ENCODE measurements at places on chromosomes 2 and 18.

DNA sequence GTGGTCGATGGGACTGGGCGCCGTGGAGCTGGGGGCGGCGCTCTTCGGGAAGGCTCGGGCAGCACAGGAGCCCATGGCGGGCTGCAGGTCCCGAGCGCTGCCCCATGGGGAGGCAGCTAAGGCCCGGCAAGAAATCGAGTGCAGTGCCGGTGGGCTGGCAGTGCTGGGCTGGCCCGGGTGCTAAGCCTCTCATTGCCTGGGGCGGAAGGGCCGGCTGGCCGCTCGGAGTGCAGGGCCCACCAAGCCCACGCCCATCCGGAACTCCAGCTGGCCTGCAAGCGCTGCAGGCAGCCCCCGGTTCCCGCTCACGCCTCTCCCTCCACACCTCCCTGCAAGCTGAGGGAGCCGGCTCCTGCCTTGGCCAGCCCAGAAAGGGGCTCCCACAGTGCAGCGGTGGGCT is 748.4 kb upstream of the NRXN1 start:
- H3K27me3 ChIP-seq, result no peaks in the 10 kb centered on the region
- H3K36me3 ChIP-seq, result no peaks in the 10 kb centered on the region
- no peak overlapping the region for H3K4me3 ChIP-seq
- no peak overlapping the region for H3K27ac ChIP-seq

GRCh38 chr2:234953116-234954031 is 1.6 kb downstream of the SH3BP4 start:
- peaks cover 59% of the 10 kb centered on the region for H3K27me3 ChIP-seq
- DNase-seq, result no peak
- H3K4me3 ChIP-seq, result peak overlapping the region; percentile 34

GRCh38 chr18:40651163-40651562 is 1303.9 kb upstream of the PIK3C3 start:
- H3K4me1 ChIP-seq, result no peaks in the 10 kb centered on the region
- no peak overlapping the region for H3K27ac ChIP-seq
- DNase-seq, result no peak
- no peaks in the 10 kb centered on the region for H3K27me3 ChIP-seq
- peaks cover 5% of the 10 kb centered on the region for H3K36me3 ChIP-seq
- no peak overlapping the region for H3K4me3 ChIP-seq

- H3K27ac ChIP-seq, result no peak overlapping the region
- DNase-seq, result no peak
Measured at GRCh38 chr2:11237122-11237521, 81.9 kb downstream of the SLC66A3 start.

GRCh38 chr2:208062961-208063360 is 37.6 kb upstream of the PLEKHM3 start:
- H3K36me3 ChIP-seq, result no peaks in the 10 kb centered on the region
- H3K4me3 ChIP-seq, result no peak overlapping the region
- no peak overlapping the region for H3K27ac ChIP-seq

DNA sequence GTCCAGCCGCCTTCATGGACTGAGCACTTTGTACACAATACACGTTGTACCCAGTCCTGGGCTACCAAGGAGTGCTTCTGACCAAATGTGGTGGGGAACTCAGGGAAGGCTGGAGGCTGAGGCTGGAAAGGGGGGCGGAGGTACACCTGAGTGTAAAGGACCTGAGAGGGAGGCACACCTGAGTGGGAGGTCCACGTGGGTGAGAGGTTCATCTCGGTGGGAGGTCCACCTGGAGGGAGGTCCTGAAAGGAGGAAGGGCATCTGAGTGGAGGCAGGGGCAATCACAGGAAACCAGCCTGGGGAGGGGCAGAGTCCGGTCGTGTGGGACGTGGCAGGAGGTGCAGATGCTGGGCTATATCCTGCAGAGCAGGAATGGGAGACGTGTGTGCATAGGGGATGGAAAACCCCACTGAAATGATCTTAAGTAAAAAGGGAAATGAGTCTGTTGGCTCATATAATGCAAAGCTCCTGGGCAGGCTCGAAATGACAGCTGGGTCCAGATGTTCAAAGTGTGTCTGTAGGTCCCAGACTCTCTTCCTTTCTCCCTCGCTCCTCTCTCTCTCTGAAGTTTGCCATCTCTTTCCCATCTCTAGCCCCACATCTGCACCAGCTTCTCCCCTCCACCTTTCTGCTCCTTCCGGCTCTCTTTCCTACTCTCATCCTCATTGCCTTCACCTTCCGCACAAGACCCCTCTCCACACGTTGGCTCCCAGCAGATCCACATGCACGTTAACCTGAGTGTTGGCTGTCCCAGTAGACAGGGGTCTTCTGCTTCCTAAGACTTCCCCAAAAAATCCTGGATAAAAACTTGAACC is 137.7 kb downstream of the PXDN start:
- H3K27ac ChIP-seq, result no peak overlapping the region
- H3K4me1 ChIP-seq, result no peaks in the 10 kb centered on the region
- no peak overlapping the region for H3K4me3 ChIP-seq

DNA sequence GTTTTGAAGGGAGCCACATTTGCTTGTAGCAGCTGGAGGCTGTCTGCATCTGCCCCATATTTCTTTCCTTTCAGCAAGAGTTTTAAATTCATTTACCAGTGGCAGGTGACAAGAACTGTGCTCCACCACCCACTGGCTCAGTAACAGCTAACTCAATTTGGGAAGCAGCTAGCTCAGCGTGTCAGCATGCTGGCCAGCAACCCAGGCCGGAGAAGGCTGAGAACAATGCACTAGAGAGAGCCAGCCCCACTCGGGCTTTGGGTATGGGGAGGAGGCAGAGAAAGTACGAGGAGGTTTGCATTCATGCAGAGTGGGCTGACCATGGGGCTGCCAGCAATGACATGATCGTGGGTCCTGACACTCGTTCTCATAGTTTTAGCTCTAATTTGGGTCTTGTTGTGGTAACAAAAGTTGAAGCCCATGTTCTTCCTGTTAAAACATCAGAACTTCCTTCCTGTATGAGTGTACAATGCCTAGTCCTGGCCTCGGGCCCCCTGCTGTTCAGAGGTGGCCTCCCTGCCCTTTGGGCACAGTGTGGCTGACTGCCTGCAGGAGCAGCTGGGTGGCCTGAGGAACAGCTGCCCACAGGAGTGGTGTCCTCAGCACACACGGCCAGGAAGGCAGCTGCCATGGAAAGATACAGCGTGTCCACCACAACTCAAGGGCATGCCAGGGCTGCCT is 23.0 kb downstream of the CDC42EP3 start:
- peaks cover 70% of the 10 kb centered on the region for H3K4me1 ChIP-seq
- DNase-seq, result peak; percentile 76
- H3K27ac ChIP-seq, result peak overlapping the region; percentile 95
- peak overlapping the region; percentile 89 for H3K4me3 ChIP-seq
- peaks cover 39% of the 10 kb centered on the region for H3K36me3 ChIP-seq
- no peaks in the 10 kb centered on the region for H3K27me3 ChIP-seq

- H3K36me3 ChIP-seq, result no peaks in the 10 kb centered on the region
- no peaks in the 10 kb centered on the region for H3K4me1 ChIP-seq
- no peak overlapping the region for H3K27ac ChIP-seq
- no peak overlapping the region for H3K4me3 ChIP-seq
- DNase-seq, result no peak
Measured at GRCh38 chr2:212359425-212360067, 179.1 kb downstream of the ERBB4 start.

- H3K4me3 ChIP-seq, result no peak overlapping the region
- no peaks in the 10 kb centered on the region for H3K4me1 ChIP-seq
- no peaks in the 10 kb centered on the region for H3K36me3 ChIP-seq
Measured at GRCh38 chr2:155054712-155055111, 356.2 kb downstream of the KCNJ3 start.

- peaks cover 17% of the 10 kb centered on the region for H3K27me3 ChIP-seq
- H3K27ac ChIP-seq, result no peak overlapping the region
- no peaks in the 10 kb centered on the region for H3K4me1 ChIP-seq
- H3K4me3 ChIP-seq, result no peak overlapping the region
- DNase-seq, result no peak
Measured at GRCh38 chr2:61722800-61723199, 131.1 kb downstream of the FAM161A start.

DNA sequence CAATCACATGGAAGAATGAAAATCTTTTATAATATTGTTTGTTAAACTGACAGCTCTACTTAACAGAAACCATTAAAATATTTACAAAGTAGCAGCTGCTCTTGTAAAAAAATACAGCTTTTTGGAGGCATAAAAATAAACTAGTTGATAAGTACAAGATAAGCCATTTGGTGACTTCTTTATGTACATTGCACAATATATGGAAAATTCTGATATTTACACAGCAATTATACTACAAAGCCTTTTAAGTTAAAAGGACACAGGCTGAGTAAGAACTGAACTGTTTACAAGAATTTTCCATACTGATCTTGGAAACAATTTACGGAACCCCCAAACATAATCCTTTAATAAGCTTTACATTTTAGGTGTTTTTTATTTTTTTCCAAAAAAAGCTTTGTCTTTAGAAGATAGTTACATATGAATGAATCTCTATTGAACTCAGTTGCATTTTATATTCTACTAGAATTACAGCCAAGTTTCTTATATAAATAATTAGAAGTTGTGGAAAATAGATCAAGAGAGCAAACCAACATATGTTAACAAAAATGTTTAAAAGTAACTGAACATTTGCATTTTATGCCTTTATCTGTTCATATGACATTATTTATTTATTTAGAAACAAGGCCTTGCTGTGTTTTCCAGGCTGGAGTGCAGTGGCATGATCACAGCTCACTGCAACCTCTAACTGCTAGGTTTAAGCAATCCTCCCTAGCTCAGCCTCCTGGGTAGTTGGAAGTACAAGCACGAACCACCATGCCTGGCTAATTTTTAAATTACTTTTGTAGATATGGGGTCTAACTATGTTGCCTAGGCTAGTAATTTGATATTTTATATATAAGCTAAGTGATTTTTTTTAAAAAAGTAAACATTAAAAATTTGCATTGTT is 142.5 kb downstream of the OTX1 start:
- DNase-seq, result no peak
- no peak overlapping the region for H3K4me3 ChIP-seq
- H3K27me3 ChIP-seq, result no peaks in the 10 kb centered on the region
- no peaks in the 10 kb centered on the region for H3K4me1 ChIP-seq

DNA sequence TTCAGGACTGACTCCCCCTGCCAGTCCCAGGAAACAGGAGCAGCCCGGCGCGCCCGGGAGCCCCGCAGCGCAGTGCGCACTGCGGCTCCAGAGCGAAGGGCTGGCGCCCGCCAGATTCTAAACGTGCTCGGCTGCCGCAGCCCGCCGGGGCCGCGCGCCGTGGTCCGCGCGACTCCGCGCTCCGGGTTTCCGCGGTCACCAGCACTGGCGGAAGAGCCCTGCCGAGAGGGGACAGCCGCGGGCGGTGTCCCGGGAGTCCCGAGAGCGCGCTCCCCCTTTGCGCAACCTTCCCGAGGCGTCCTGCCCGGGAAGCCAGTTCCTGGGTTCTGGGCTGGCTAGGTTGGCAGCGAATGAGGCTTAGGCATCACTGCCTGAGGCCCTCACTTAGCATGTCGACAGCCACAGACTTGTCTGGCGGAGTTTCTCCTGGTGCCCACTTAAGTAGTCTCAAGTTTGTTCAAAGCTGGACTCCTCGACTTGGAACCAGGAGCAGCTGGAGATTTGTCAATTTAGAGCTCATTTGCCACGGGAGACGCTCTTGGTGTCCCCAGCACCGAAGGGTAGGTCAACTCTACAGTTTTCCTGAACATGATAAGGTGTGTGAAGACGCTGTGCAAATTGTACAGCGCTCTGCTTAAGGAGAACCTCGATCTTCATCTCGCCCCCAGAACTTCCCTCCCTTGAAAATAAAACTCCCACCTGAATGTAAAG is 1.5 kb upstream of the VSNL1 start:
- H3K27me3 ChIP-seq, result peaks cover 56% of the 10 kb centered on the region
- H3K4me1 ChIP-seq, result no peaks in the 10 kb centered on the region
- DNase-seq, result no peak
- H3K36me3 ChIP-seq, result peaks cover 15% of the 10 kb centered on the region

DNA sequence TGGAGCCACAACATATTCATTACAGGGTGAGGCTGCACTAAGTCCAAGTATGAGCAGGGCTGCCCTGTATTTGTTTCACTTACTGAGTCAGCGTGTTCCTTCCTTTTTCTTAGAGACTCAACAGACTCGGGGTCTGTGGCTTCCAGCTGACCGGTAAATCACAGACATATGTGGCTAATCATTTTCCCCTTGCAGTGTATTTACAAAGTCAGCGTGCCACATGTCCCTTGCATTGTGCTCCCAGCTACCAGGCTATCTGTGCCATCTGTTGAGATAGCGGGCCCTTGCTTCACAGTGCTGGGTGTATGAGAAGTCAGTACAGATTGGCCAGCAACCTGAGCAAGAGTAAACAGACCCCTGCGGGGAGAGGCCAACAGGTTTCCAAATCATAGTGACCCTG is 254.3 kb downstream of the LRRTM1 start:
- no peak for DNase-seq
- H3K27ac ChIP-seq, result no peak overlapping the region
- no peaks in the 10 kb centered on the region for H3K27me3 ChIP-seq
- H3K4me3 ChIP-seq, result no peak overlapping the region

All from natural killer cell treated with Interleukin-12 subunit alpha and Interleukin-12 subunit beta and Interleukin-15 and Interleukin-18, amount 100 ng/mL, for 72 hours (primary cell).